ENCODE measurements at places on chromosomes 2 and 18.

DNA sequence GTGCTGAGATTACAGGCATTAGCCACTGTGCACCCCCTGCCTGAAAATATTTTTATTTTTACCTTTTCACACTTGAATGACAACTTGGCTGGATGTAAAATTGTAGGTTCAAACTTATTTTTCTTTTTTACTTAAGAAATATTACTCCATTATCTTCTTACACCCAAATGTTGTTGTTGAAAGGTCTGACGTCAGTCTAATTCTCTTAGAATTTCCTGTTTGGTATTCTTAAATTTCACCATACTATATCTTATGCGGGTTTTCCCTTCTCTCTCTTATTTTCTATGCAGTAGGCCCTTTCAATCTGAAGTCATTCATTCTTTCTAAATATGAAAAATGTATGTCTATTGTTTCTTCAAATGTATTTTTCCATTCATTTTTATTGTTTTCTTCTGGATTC, 29.1 kb upstream of the RAB11FIP5 start:
- DNase-seq: no peak

DNA sequence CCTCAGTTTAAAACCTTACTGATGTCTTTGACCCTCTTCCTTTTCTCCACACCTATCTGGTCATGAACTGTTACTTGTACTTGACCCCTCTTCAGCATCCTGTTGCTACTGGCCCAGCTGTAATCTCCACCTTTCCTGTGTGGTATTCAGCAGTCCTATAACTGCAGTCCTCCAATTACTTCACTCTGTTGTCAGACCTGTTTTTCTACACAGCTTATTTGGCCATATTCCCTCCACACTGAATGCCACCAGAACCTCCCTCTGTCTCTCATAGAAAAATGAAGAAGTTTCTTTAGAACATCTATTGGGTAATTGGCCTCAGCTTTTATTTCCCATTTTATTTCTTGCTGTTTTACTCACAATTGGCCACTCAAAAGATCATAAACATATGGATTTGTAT, 155.4 kb downstream of the ASXL3 start:
- DNase-seq: no peak

GRCh38 chr18:8870528-8870927, 165.2 kb downstream of the MTCL1 start:
- no peak for DNase-seq

GRCh38 chr18:37805773-37806404, 240.3 kb upstream of the CELF4 start:
- no peak for DNase-seq

- peak; percentile 85 for DNase-seq
These were observed at the start of gene GALM for GRCh38 chr2:38665854-38666555. GALM (plus strand) TSS chr2:38666114; CDS start chr2:38666162, 48 bp downstream.

DNA sequence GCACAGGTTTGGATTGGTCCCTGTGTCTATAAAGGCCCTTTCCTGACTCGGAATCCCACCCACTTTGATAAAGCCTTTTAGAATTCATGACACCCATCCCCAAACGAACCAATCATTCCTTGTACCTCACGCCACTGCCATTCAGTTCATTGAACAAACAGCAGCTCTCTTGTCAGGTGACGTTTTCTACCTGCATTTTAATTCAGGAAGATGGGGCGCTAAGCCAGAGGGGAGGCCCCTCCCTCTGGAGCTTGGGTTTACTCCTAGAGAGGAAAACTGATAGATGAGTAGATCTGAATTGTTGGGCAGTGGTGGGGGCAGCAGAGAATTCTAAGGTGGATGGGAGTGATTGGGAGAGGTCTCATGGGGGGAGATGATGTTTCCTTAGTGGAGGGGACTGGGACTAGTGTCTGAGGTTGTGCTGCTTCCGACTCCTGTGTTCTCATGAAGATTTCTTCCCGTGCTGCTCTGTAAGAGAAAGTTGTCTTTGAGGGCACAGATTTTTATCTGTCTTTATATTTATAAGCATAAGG, 9.6 kb downstream of the RRM2 start:
- no peak for DNase-seq

DNA sequence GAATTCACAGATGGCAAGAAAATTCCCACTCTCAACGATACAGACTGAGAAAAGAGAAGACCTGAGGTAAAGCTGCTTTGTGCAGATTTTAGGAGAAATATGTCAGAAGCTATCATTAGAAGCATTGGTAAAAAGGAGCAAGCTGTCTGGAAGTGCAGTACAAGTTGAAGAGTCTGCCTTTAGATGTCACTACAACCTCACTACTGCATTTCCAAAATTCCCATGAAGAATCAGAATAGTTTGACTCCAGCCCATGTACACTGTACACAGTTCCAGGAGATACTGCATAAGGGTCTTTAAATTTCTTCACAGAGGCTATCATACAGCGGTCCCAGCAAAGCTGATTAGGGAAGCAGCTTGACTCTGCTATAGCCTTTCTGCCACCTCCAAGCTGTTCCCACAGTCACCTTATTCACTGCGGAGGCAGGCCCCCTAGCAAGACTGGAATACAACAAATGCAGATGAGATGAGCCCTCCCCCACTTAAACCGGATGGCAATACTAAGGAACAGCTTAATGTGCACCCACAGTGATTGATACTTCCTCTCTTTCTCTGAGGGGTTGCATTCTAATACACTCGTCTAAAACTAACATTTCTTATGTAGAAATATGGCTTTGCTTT, 527.4 kb downstream of the TMEM182 start:
- no peak for DNase-seq

- DNase-seq: no peak
These were observed 54.6 kb downstream of the LAMA3 start for GRCh38 chr18:23743733-23744333.

- no peak for DNase-seq
These were observed 61.2 kb downstream of the EVA1A start for GRCh38 chr2:75499534-75499933.

DNA sequence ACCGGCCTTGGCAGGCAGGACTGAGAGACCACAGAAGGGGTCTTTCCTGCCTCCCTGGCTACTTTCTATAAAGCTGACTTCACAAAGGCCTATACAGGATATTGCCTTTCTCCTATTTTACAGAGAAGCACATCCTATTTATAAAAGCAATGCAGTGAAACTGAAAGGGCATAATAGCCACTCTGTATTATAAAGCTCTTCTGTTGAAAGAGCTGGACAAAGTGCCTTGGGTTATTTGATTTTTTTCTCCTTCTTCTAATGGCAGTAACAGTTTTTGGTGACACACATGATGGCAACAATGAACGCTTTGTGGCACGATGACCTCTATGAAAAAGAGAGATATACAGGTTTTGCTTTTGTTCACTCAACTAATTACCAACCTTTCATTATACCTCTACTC, 281.1 kb downstream of the ZNF516 start:
- no peak for DNase-seq

DNA sequence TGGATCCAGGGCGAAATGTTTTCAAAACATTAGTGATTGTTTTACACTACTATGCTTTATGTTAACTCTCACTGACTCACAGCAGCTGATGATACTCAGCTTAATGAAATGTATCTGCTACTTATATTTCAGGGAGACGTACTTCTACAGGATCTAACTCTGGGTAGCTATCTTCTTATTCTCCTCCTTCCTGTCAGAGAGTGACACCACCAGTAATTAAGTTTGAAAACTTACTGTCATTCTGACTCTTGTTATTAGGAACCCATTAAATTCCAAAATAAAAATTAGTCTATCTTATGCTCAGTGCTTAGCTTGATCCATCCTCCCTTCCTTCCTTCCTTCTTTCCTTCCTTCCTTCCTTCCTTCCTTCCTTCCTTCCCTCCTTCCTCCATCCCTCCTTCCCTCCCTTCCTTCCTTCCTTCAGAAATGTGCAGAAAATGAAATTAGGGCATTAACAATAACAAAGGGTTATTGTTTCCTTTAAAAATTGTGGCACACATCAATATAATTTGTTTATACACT, 441.1 kb downstream of the MEIS1 start:
- no peak for DNase-seq

DNA sequence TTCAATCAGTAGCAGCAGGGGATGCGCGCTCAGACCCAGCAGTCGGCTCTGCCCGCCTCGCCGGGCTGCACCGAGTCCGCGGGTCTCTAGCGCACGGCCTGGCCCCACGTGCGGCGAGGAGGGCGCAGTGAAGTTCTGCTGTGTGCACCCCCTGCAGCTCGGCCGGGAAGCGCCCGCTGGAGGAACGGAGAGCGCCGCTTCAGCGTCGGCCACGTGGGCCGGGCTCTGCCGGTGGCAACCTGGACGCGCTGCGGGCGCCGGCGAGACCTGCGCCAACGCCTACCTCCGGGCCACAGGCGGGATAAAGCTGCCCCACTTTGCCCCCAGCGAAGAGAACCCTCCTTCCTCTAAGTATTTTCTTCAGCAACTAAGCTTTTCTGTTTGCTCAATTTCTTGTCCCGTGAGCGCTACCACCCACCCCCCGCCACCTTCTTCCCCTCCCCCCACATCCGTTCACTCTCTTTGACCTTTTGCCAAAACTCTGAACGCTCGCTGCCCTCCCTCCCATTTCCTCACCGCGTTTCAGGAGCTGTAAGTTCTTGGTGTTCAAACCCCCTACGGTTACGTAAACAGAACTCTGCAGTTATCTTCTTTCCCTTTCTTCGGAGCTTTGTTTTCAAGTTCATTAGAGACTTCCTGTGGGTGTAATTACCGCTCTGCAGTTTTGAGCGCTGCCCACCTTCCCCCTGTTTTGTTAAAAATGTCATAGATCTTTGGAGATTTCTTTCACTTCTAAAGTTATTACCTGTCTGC, 42.6 kb upstream of the EDAR start:
- DNase-seq: no peak

DNA sequence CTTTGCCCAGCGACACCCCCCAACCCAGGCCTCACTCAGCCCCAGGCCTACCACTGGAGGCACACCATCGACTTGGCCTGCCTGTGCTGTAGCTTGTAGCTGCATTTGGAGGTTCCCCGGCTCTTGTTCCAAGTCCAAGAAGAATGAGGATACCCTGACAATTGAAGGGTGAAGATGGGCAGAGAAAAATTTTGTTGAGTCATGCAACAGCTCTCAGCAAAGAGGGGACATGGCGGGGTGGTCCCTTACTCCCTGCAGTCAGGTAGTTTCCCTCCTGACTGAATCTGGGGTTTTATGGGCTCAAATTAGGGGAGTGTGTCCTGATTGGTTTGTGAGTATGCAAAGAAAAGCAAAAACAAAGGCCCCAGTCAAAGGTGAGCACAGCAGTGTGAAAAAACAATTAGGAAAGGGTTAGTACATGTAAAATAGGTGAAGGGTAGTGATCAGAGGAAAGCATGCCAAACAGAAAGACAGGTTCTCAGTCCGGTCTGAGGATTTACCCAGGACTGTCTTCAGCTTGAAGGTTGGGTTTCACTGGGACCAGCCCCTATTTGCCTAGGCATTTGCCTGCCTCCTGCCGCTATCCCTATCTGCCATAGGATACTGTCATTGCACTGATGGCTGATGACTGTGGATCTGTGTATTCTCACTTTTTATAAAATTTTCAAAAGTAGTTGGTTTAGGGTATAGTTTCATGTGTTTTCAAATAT, 316.4 kb upstream of the RND3 start:
- DNase-seq: no peak

- no peak for DNase-seq
These were observed 93.6 kb downstream of the FTCDNL1 start for GRCh38 chr2:199757233-199757870.

DNA sequence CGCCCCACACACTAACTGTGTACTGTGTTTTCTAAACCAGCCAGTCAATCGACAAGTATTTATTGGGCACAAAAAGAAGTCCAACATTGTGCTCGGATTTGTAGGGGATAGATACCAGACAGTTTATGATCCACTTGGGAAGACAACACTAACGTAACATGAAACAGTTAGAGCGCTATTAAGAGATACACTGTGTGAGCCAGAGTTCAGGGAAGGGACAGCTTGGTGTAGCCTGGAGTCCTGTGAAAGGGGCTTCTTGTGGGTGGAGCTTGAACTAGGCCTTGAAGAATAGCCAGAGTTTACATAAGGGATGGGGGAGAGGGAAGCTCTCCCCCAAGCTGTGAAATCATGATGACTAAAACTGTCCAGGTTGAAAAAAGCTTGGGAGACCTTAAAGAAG, 176.4 kb upstream of the TCF4 start:
- no peak for DNase-seq

GRCh38 chr2:40240070-40240469, 211.8 kb downstream of the SLC8A1 start:
- no peak for DNase-seq

- no peak for DNase-seq
These were observed 17.4 kb downstream of the NRP2 start for GRCh38 chr2:205699515-205700289.

DNA sequence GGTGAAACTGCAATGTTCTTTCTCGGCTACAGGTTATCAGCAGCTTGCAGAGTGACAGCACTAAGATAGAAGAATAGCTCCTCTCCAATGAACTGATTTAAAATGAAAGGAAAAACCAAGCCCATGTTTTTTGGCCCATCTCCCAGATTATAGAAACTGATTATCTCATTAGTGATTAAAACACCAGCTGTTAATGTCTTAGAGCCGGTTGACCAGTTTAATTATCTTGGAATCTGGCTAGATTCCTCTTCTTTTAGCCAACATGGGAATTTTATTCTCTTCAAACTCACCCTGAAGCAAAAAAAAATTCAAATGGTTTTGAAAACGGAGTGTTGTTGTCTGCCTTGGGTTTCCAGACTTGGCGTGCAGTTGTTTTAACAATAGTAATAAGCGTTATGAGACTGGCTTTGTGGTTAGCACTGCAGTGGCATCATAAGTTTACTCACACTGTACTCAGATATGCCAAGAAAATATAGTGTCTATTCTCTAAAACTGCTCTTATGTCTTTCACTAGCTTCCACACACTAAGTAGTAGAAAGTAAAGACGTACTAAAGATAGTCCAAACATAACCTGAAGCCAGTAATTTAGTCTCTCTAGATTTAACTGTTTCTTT, 665.3 kb downstream of the STK39 start:
- no peak for DNase-seq

- DNase-seq: no peak
These were observed 652 bp downstream of the GPC1 start for GRCh38 chr2:240435948-240436682.

GRCh38 chr2:45769056-45769455, 117.6 kb downstream of the PRKCE start:
- DNase-seq: no peak

GRCh38 chr2:19607931-19608771, 249.7 kb upstream of the OSR1 start:
- no peak for DNase-seq

DNA sequence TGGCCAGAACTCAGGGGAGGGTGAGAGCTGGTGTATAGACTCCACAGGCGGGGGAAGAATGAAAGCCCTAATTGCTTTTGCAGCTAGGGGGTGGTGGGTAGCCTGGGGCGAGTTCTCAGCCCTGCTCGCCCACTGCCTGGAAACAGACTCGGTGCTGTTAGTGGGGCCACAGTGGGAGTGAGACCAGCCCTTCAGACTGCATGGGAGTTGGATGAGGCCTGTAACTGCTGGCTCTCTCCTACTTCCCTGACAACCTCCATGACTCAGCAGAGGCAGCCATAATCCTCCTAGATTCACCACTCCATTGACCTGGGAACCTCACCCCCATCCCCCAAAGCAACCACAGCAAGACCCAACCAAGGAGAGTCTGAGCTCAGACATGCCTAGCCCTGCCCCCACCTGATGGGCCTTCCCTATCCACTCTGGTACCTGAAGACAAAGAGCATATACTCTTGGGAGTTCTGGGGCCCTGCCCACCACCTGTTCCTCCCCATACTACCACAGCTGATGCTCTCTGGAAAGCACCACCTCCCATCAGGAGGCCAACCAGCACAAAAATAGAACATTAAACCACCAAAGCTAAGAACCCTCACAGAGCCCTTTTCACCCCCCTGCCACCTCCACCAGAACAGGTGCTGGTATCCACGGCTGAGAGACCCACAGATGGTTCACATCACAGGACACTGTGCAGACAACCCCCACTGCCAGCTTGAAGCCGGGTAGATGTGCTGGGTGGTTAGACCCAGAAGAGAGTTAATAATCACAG, 226.3 kb downstream of the EIPR1 start:
- DNase-seq: no peak
